Heart right ventricle (tissue), 16 donors: ENCODE measurements at places on chromosomes 1 and 21.

DNA sequence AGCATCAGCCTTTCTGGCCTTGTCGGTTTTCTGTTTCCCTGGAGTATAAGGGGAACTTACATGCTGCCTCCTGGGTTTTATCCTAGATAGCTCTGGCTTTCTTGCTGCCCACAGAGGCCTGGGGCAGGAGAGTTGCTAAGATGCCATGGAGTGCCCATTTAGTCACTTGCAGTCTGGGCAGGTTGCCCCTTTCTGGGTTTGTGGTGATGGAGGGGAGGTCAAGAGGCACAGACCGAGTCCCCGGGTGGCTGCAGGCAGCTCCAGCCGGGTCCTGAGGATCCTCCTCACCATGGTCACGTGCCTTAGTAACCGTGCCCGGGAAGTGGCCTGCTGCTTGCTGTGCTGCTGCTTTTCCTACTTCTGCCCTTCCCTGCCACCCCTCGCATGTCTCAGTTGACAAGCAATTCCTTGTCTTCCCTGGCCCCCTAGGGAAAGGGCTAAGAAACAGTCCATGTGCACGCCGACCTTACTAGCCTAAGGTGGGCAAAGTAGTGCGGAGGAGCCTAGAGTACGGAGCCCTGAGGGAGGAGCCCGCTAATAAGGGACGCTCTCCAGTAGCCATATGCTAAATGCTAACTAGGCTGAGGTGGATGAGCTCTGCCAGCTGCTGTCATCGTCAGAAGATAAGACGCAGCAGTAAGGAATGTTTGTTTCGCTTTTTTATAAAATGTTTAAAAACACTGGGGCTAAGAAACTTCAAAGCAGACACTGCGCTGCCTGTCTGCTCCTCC lies 34.8 kb downstream of the CLCA1 start:
- H3K27me3 ChIP-seq, result no peaks in the 10 kb centered on the region
- H3K27ac ChIP-seq, result peak overlapping the region; percentile 84
- peak overlapping the region; percentile 58 for H3K4me3 ChIP-seq
- DNase-seq, result peak; percentile 65
- H3K36me3 ChIP-seq, result no peaks in the 10 kb centered on the region

DNA sequence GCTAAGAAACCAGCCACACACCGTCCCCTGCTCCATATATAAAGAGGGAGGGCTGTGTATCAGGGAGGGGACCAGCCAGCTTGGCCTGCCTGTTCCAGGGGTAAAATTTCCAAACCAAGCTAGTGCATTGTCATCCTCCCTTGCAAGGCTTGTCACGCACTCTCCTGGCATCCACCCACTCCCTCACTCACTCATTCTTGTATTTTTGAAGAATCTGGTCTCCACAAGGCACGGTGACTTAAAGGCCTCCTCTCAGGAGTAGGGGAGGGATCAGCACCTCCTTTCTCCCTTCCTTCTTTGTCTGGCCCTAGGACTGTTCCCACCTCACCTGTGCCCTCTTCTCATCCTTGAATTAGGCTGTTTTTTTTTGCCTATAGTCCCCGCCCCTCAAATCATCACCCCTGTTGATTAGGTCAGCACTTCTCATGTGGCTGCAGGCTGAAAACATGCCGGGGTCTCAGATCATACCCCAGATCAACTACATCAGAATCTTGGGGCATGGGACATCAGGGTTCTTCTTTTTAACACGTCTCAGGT lies 5.0 kb downstream of the ABCA4 start:
- no peaks in the 10 kb centered on the region for H3K36me3 ChIP-seq
- no peak for DNase-seq
- no peak overlapping the region for H3K4me3 ChIP-seq

DNA sequence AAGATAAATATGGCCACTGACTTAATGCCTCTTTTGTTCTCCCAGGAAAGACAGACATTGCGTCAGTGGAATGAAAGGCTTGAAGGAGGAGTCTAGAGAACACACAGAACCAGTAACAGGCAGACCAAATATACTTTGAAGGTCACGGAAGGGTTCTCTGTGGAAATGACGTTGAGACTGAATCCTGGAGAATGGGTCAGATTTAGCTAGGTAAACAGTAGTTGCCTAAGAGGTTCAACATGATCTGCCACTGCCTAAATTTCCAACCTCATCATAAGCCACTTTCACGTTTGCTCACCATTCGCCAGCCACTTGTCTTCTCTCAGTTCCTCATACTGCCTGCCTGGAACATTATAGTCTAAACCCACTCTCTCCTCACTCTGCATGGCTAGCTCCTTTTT lies 20.5 kb downstream of the PLA2G4A start:
- H3K27me3 ChIP-seq, result no peaks in the 10 kb centered on the region
- no peak overlapping the region for H3K27ac ChIP-seq
- no peaks in the 10 kb centered on the region for H3K4me1 ChIP-seq
- no peaks in the 10 kb centered on the region for H3K36me3 ChIP-seq
- DNase-seq, result no peak

DNA sequence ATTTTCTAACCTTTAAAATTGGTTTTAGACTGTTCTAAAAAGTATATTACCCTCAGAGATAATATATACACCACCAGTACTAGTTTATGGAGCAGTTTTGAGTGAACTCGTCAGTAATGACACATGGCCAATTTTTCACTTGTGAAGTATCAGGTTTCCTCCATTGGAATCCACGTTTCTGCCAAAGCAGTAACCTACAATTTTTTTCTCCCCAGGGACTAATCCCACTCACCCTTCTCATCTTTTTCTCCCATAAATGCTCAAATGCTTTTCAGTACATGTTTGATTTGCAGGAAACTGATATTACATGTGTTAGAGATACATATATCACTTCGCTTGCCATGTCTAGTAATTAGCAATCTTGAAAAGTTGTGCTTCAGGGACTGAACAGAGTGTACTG lies 94.1 kb downstream of the COL24A1 start:
- DNase-seq, result no peak
- no peaks in the 10 kb centered on the region for H3K27me3 ChIP-seq
- H3K4me3 ChIP-seq, result no peak overlapping the region
- no peak overlapping the region for H3K27ac ChIP-seq
- no peaks in the 10 kb centered on the region for H3K36me3 ChIP-seq

- no peaks in the 10 kb centered on the region for H3K36me3 ChIP-seq
- H3K27me3 ChIP-seq, result no peaks in the 10 kb centered on the region
- no peak overlapping the region for H3K4me3 ChIP-seq
- H3K4me1 ChIP-seq, result no peaks in the 10 kb centered on the region
- no peak for DNase-seq
Measured at GRCh38 chr1:21198929-21199328, 22.2 kb upstream of the EIF4G3 start.

DNA sequence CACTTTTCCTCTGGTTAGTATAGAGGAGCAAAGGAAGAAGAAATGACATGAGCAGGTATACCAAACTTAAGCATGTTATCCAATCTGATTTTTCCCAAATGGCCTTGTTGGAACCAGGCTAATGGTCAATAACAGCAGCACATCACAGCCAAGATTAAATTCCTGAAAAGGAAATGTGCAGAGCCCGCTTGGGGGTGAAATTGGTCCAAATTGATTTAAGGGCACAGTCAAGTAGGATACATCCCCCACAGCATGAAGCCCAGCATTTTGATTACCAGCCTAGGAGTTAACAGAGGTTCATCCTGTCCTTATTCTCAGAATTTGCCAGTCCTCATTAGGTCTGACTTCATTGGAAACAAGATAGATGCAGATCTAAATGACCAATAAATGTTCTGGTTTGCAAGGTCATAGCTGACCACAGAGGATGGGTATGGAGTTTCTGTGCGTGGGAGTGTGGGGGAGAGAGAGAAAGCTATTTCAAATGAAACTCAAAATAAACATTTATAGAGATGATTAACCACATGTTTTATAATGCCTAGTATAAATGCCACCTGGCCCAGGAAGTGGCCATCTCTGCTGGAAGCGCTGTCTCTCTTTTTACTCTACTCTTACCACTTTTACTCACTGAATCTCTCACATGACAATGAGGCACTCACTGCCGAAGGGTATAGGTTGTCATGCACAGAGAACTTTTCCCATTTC lies 38.7 kb downstream of the RGS5 start:
- DNase-seq, result no peak
- H3K27me3 ChIP-seq, result no peaks in the 10 kb centered on the region
- peaks cover 44% of the 10 kb centered on the region for H3K4me1 ChIP-seq
- no peaks in the 10 kb centered on the region for H3K36me3 ChIP-seq
- no peak overlapping the region for H3K27ac ChIP-seq

GRCh38 chr21:31526040-31526439 lies 133.5 kb upstream of the SOD1 start:
- no peaks in the 10 kb centered on the region for H3K36me3 ChIP-seq
- no peak for DNase-seq
- no peak overlapping the region for H3K27ac ChIP-seq
- H3K4me3 ChIP-seq, result no peak overlapping the region
